Uterus (tissue), 4 donors: ENCODE measurements at places on chromosomes 3 and 15. TPM values are rescaled to one million over a fixed set of nuclear protein-coding genes. Genes with fewer than 3 reads are reported as not detected.

Gene TMCO5A
- total RNA-seq: not detected

- H3K4me1 ChIP-seq: no peaks in the 10 kb centered on the region
- no peaks in the 10 kb centered on the region for H3K36me3 ChIP-seq
- no peaks in the 10 kb centered on the region for H3K27me3 ChIP-seq
- no peak overlapping the region for H3K4me3 ChIP-seq
Measured at GRCh38 chr3:75129101-75129500, 514.6 kb upstream of the CNTN3 start.

DNA sequence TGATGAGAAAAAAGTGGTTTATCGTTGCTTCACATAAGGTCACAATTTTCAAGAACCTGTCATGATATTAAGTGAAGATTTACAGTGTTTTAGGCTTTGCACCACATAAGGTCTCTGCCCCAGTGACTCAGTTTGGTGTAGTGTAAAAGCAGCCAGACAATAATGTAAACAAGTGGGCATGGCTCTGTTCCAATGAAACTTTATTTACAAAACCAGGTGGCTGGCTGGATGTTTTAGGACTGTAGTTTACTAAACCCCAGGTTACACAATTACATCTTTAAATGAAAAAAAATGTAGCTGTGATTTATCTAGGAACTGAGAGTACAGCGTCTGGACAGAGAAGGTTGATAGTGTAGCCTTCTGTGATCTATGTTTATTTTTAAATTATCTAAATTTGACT, 9.7 kb upstream of the FBXL22 start:
- no peaks in the 10 kb centered on the region for H3K27me3 ChIP-seq
- no peaks in the 10 kb centered on the region for H3K36me3 ChIP-seq
- no peak overlapping the region for H3K4me3 ChIP-seq
- DNase-seq: no peak

Gene INO80
- 33.3 TPM for total RNA-seq

- H3K4me3 ChIP-seq: peak overlapping the region; percentile 37
- no peaks in the 10 kb centered on the region for H3K36me3 ChIP-seq
- no peaks in the 10 kb centered on the region for H3K27me3 ChIP-seq
- peak; percentile 84 for DNase-seq
- no peaks in the 10 kb centered on the region for H3K4me1 ChIP-seq
Measured at GRCh38 chr3:101828691-101829436, 20.4 kb upstream of the NFKBIZ start.

Gene PRR23B
- not detected for total RNA-seq

- H3K27ac ChIP-seq: no peak overlapping the region
- no peak for DNase-seq
- H3K27me3 ChIP-seq: no peaks in the 10 kb centered on the region
- H3K4me1 ChIP-seq: no peaks in the 10 kb centered on the region
- H3K36me3 ChIP-seq: no peaks in the 10 kb centered on the region
Measured at GRCh38 chr3:90007778-90008499, 900.5 kb downstream of the EPHA3 start.
